ENCODE measurements at places on chromosomes 2 and 18.

- no peak for DNase-seq
Measured at GRCh38 chr2:76737607-76738006, 784.6 kb downstream of the LRRTM4 start.

DNA sequence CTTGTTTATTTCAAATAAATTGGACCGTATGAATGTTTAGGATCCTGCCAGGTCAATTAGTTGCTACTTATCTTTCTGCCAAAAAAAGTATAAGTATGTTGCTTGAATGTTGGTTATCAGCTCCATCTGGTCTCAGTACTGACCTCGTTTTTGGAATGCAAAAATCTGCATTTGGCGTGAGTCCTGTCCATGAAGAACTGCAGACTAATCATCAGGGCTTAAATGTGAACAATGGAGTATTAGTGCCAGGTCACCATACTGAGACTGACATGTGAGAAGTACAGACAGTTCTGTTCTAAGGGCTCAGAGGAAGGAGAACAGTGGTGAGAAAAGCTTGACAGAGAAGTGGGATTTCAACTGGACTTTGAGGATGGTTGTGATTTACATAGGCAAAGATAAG, 393.1 kb upstream of the SLC14A2 start:
- DNase-seq: no peak

DNA sequence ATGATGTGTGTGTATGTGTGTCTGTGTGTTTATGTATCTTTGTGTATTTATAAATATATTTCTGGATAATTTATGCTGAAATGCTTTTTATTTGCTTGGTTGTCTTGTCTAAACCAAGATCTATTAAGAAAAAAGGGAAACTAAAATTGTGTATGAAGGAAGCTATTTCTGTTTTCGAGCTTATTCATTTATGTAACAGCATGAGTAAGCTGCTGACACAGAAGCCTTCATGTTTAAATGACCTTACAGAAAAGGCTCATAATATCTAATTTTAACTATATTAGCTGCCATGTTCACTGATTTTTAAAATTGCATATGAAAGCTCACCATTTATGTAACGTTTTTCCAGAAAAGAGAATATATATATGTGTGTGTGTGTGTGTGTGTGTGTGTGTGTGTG, 392.8 kb downstream of the PTH2R start:
- no peak for DNase-seq

DNA sequence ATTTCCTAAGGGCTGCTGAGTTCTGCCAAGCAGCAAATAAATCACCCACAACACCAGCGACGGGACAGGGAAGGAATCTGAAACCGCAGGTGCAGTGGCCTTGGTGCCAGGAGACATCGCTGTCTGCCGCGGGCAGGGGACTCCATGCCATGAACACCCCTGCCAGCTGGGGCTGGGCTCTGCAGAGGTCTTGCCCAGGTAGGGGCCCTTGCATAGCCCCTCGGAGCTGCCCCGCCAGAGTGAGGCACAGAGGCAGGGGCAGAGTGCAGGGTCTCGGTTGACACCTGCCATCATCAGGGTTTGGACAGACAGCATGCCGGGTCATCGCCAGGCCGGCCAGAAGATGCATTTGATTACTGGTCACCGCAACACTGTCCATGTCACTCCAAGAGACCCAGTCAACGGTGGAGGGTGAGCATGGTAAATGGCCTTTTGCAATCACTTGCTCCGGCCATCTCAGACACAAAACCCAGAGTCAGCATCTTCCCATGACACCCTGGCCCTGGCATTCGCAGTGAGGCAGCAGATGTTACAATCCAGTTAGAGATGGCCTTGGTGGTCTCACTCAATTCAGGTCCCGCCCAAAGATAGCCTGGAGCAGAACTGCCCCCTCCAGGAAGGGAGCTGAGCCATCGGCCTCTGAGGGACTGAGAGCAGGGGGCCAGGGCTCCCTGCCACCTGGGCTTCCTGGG, 255.4 kb downstream of the NDUFA10 start:
- no peak for DNase-seq

- DNase-seq: no peak
Measured at GRCh38 chr2:239278361-239278760, 122.5 kb downstream of the HDAC4 start.

- DNase-seq: no peak
Measured at GRCh38 chr2:143401861-143402260, 272.6 kb downstream of the ARHGAP15 start.

DNA sequence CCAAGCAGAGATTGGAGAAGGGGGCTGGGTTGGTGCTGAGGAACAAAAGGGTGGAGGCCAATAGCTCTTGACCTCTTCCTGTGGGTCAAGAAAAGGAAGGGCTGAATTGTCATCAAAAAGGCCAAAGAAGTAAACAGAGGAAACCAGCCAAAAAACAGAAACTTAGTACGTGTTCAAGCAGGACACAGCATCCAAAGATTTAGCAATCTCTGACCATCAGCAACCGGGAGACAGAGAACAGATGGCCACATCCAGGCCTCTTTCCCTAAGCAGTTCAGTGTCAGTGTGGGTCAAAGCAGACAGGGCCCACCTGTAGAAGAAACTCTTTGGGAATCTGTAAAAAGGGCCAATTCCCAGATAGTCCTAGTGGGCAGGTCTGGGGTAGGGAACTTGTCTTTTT, 2.9 kb downstream of the DNPEP start:
- no peak for DNase-seq

- DNase-seq: no peak
Measured at GRCh38 chr2:46716927-46717326, 198.7 kb downstream of the MCFD2 start.

DNA sequence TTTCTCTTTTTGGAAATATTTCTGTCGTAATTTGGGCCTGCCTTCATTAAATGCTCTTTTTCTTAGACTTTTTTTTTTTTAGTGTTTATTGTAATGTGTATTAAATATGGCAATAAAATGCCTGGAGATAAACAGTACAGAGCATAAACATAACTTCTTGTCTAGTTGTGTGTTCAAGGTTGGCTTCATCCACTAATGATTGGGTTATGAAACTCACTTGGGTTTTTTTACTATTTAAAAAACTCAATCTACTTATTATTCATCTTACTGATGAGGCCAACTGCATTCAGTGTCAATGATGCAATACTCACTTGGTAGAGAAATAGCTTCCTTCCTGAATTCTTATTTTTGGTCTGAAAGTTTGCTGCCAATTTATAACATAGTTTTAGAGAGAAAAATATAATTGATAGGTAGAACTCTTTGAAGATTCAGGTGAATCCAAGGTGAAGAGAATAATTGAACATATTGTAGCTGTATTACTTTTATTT, 144.2 kb upstream of the NABP1 start:
- no peak for DNase-seq

DNA sequence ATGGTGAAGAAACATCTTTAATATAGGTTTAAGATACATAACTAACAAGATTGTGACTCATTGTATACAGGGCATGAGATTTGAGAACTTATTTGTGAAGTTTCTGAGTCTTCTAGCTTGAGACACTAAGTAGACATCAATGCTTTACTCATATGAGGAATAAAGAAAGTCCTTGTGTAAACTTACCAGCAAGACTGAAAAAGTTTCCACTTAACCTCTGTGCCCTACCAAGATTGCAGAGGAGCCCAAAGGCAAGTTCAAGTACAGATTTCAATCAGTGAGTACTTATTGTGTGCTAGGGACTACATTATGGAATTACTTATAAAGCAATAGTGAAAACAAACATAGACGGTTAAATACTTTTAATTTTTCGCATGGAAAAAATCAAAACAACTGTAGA, 1041.2 kb upstream of the CELF4 start:
- no peak for DNase-seq

GRCh38 chr2:100802066-100802465, 17.9 kb upstream of the NPAS2 start:
- DNase-seq: no peak

GRCh38 chr2:62641410-62641843, 64.1 kb upstream of the EHBP1 start:
- DNase-seq: peak; percentile 26

DNA sequence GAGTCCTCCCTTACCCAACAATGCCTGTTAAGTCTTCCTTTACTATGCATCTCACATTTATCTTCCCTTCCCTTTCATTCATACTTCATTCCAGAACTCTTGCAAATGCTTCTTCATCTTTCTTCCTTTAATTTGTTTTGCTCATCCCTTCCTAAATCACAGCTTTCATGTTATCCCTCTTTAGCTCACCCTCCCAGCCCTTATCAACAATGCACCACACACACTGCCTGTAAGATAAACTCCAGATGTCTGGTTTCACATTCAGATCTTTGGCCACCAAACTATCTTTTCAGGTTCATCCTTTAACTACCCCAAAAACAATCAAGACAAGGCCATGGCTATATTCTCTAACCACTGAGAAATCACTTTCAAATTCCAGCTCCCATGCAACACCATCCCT, 3.4 kb downstream of the CCDC93 start:
- DNase-seq: no peak

GRCh38 chr2:239566995-239567568, 166.3 kb upstream of the HDAC4 start:
- DNase-seq: no peak

DNA sequence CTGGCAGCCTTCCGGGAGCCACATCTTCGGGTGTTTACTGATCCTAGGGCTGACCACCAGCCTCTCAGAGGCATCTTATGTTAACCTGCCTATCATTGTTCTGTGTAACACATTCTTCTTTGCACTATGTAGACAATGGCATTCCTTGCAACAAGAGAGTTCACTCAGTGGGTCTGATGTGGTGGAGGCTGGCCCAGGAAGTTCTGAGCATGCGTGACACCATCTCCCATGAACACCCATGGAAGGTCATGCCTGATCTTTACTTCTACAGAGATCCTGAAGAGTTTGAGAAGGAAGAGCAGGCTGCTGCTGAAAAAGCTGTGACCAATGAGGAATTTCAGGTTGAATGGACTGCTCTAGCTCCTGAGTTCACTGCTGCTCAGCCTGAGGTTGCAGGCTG, 15.3 kb upstream of the ALMS1 start:
- DNase-seq: no peak

DNA sequence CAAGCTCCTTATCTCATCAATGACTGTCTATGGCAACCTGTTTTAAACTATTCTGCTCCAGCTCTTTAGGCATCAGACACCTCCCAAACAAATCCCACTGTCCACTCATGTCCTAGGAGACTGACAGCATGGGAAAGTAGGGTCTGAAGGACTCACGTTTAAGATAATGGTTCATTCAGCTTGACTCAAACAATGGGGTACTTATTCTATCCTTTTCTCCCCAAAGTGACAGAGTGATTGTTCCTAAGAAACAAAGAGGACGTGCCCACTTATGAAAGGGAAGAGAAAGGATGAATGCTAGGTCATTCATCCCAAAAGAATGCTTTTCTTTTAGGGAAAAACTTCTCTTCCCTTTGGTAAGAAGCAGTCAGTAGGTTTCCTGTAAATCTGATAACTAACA, 41.9 kb downstream of the ALK start:
- DNase-seq: no peak

All from renal cortical epithelial cell (primary cell).